ENCODE measurements at places on chromosomes 1 and 21.

DNA sequence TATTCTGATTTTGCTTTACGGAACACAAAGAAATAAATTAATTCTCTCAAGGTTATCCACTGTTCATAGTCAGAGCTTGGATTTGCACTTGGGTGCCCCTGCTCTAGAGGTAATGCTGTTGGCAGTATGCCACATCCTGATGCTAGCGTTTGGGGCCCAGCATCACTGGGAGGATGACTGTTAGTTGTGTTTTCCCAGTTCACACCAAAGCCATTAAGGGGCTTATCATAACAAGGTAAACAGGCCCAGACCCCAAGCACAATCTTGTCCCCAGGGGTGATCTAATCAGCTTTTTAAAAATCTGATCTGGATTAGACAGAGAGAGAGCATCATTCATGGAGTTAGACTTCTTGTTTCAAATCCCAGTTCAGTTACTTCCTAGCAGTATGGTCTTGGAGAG lies 60.2 kb upstream of the PBX1 start:
- DNase-seq, result no peak

- no peak for DNase-seq
Measured at GRCh38 chr1:244165701-244166100, 114.6 kb downstream of the ZBTB18 start.

GRCh38 chr1:90149101-90149500 lies 154.2 kb downstream of the ZNF326 start:
- DNase-seq, result no peak

DNA sequence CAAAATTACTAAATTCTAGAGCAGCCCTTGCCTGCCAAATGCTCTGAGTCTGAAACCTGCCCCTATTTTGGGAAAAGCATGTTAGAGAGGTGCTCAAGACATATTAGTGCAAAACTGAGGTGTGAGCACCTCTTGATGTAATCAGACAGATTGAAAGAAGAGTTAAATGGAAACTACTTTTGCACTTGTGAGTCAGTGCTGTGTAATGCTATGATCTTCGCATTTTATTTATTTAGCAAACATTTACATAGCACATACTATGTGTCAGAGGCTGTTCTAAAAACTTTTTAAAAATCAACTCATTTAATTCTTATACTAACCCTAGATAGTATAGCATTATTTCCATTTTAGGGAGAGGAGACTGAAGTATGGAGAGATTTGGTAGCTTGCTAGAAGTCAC lies 138.1 kb downstream of the ELAVL4 start:
- DNase-seq, result no peak

DNA sequence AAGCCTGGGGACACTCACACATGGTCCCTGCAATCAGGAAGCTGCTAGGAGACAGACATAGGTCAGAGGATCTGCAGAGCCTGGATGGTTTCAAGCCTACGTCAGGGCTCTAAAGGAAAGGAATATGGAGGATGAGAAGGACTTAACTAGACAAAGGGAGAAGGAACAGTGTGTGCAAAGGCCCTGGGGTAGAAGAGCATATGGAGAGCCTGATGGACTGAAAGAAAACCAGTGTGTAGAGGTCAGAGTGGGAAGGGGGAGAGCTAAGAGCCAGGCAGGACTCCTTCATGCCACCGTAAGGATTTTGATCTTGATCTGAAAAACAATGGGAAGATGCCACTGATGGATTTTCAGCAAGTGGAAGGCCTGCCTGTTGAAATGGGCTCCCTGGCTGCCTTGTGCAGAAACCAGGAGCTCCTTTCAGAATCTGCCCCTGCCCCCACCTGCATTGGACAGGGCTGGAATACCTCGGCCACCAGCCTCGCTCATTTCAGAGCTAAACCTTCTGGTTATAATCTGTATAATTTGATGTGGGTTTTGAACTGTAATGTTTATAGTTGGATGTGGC lies 8.6 kb downstream of the FHAD1 start:
- DNase-seq, result no peak

- no peak for DNase-seq
Measured at GRCh38 chr1:101957771-101958170, 39.0 kb downstream of the OLFM3 start.

GRCh38 chr1:162228586-162228985 lies 148.1 kb downstream of the SPATA46 start:
- DNase-seq, result no peak

DNA sequence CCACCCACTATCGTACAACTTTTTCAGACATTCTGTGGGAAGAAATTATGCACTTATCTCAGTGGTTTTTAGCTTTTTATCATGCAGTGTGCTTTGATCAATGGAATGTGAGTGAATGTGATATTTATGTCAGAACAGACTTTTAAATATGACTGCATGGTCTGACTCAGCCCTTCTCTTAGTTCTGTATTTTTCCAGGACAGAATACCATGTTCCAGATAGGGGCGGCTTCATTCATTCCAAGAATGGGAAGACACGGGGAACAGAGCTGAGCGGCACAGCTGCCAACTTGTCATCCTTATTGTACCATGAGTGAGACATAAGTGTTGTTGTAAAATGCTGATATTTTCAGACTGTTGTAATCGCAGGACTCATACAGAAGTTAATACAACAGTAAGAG lies 214.6 kb upstream of the NCAM2 start:
- no peak for DNase-seq
